ENCODE measurements at places on chromosomes 16 and 17. TPM values are rescaled to one million over a fixed set of nuclear protein-coding genes. Genes with fewer than 3 reads are reported as not detected.

The CD7 gene
- total RNA-seq: 0.29 TPM

The PMFBP1 gene
- 9.3 TPM for total RNA-seq

The SSTR5 gene
- total RNA-seq: 1.5 TPM

The YPEL2 gene
- 18.6 TPM for total RNA-seq

The KRT33B gene
- total RNA-seq: not detected

The TMEM88 gene
- 4.8 TPM for total RNA-seq

The PSMD11 gene
- total RNA-seq: 58.3 TPM

The ZNF213 gene
- 18.0 TPM for total RNA-seq

The NRN1L gene
- not detected for total RNA-seq

The AARSD1 gene
- total RNA-seq: 13.6 TPM

The SYNGR3 gene
- total RNA-seq: 0.42 TPM

- DNase-seq: peak; percentile 29
Observed at GRCh38 chr16:12096828-12097522, 120.4 kb downstream of the SNX29 start.

DNA sequence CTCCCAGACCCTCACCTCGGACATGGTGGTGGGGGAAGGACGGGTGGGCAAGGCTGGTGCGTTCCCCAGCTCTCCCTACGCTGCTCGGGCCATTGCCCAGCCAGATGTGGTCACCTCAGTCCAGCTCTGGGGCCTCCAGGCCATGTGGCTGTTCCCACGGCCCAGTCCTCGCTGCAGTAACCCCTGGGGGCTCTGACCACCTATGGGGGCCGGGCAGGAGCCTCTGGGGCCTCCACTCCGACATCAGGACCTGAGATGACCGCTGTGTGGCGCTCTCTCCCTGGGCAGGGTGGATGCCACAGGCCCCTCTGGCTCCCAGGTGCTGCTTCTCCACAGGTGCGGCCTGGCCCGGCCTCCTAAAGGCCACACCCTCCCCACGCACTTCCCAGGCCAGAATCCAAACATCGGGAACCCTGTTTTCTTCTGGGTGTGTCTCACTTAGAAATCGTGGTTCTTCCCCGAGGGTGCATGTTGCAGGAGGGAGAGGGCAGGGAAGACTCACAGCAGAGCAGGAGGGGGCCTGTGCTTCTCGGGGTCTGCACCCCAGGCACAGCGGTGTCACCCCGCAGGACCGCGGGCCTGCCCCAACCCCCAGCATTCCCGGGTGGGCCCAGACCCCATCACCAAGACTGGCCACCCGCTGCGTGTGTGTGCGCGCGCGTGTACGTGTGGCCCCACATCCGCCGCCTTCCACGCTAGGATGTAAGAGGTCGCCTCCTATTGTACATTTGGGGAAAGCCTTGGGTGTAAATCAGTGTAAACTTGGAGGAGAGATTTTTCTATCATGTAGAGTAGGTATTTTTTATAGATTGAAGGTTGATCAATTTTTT, 5.9 kb upstream of the CAPN15 start:
- peak; percentile 79 for DNase-seq

DNA sequence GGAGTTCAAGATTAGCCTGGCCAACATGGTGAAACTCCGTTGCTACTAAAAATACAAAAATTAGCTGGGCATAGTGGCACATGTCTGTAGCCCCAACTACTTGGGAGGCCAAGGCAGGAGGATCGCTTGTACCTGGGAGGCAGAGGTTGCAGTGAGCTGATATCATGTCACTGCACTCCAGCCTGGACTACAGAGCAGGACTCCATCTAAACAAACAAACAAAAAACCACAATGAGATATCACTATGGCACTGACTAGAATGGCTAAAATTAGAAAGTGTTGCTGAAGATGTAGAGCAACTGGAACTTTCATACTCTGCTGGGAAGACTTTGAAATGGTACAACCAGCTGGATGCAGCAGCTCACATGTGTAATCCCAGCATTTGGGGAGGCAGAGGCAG, 6.5 kb upstream of the TNK1 start:
- no peak for DNase-seq

DNA sequence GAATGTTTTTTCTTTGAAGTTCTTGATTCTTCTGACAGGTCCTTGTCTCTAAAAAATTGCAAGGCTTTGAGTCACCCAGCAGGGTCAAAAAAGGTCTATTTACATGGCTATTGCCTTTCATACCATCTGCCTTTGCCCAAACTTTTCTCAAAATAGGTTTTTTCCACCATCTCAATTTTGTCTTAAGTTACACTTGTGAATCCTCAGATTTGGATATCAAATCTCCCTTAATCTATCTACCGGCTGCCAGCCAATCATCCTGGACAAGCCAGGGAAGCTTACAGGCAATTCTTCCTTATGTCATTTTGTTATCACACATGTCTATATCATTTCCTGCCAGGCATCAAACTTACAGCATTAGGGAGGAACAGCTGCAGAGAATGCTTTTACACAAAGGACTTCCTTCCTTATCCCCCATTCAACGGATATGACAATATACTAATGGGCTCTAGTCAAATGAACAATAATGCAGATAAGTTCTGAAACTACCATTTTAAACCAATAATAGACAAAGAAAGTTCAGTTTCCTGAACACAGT, 104.1 kb upstream of the CORO6 start:
- DNase-seq: no peak

GRCh38 chr17:77271411-77271810, 130.6 kb downstream of the SEC14L1 start:
- DNase-seq: no peak

DNA sequence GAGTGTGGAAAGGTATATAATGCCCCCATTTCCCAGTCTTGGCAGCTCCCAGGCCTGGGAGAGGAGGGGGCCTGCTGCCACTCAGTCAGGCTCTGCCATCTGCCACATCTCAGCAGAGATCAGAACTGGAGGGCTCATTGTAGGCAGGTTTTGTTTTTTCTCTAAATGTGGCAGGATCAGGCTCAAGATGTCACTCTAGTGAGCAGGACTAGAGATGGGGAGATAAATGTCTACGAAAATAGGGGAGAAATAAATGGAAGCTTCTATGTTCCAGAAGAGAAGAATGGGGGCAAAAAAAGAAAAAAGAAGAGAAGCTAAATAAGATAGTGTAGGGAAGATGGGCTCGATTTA, 13.9 kb downstream of the NXPH3 start:
- no peak for DNase-seq

- DNase-seq: no peak
Observed at GRCh38 chr17:64092113-64092512, 37.8 kb downstream of the ERN1 start.

- no peak for DNase-seq
Observed at GRCh38 chr16:50671644-50672260, 9.4 kb downstream of the SNX20 start.
